Osteoblast (primary cell): ENCODE measurements at places on chromosomes 5 and 9. TPM values are rescaled to one million over a fixed set of nuclear protein-coding genes. Genes with fewer than 3 reads are reported as not detected.

The PLAC8L1 gene
- total RNA-seq, result not detected in 2 replicates

GRCh38 chr5:12204761-12205160 lies 300.5 kb upstream of the CTNND2 start:
- DNase-seq, result no peak

DNA sequence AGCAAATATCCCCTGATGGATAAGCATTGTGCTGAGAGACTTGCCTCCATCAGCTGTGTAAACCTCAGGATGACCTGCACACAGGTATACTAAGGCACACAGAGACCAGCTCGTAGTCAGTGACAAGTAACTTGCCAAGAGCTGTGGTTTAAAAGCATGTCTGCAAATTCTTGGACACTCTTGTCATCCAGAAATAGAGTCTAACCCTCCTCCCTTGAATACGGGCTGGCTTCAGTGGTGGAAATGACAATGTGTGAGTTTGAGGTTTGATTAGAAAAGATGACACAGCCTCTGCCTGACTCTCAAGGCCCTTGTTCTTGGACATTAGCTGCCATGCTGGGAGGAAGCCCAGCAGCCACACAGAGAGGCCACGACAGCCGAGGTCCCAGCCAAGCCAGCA lies 114.4 kb downstream of the GADD45G start:
- DNase-seq, result no peak

DNA sequence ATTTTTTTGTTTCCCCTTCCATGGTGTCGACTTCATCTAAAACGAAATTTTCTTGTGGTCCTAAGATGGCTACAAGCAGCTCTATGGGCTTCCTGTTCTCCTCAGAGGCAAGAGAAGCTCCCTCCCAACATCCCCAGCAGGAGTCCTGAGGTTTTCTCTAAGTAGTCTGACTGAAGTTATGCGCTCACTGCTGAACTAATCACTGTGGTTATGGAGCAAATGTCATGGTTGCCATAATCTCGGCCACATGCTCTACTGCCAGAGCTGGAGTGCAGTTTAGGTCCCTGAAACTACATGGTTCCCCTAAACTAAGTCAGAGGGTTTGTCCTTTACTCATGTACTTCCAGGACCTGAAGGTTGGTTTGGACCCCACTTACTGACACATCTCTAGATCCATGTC lies 68.0 kb upstream of the MAMDC2 start:
- peak; percentile 43 for DNase-seq

GRCh38 chr5:93191035-93191817 lies 389.8 kb downstream of the NR2F1-AS1 start:
- DNase-seq, result no peak

- DNase-seq, result no peak
Measured at GRCh38 chr9:115411516-115411915, 293.6 kb upstream of the TNC start.

GRCh38 chr9:133023117-133023890 lies 7.5 kb upstream of the GTF3C5 start:
- DNase-seq, result peak; percentile 11

The RASGRF2 gene
- under 0.01 and 0.29 TPM in 2 replicates for total RNA-seq

The BSPRY gene
- total RNA-seq, result not detected in 2 replicates

The FAM200C gene
- total RNA-seq, result 3.6 and 5.6 TPM in 2 replicates

DNA sequence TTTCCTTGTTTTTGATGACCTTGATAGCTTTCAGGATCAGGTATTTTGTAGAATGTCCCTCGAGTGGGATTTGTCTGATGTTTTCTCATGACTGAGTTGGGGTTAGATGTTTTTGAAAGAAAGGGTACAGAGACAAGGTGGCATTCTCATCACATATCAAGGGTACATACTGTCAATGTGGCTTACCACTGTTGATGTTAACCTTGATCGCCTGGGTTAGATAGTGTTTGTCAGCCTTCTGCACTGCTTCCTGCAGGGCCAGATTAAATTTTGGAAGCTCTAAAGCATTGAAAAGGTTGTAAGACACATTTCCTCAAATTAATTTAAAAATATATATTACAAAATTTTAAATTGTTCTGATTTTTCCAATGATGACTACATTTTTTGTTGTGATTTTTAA lies 287.4 kb upstream of the ACTBL2 start:
- DNase-seq, result no peak
